ENCODE measurements at places on chromosomes 1 and 21.

DNA sequence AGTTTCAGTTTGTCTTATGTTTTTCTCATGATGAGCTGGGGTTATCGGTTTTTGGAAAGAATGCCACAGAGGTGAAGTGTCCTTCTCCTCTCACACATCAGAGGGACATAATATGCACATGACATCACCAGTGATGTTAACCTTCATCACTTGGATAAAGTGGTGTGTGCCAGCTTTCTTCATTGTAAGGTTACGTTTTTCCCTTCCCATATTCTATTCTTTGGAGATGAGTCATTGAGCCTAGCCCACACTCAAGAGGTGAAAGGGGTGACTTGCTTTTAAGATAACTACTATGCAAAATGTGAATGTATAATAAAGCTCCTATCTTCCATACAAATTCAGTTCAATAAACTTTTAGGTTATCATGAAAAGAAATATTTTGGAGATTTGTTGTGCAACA lies 36.7 kb upstream of the MAGI3 start:
- no peak for DNase-seq

DNA sequence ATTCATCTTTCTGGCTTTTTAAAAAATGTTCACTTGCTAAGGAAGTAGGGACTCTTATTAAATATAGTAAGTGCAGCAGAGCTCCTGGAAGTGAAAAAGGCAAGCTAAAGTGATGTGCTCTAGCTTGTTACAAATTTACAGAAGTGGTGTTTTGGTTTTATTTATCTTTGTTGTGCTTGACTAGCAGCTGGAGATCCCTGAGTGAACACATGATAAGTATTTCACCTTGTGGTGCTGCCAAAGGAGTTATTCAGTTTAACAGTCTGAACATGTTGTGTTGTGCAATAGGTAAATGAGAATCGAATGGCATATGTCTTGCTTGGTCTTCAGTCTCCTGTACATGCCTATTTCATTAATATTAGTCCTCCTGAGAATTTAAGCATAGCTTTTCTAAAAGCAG lies 315.7 kb downstream of the TPR start:
- DNase-seq: no peak

GRCh38 chr1:9510130-9510529 lies 29.1 kb upstream of the SLC25A33 start:
- no peak for DNase-seq

DNA sequence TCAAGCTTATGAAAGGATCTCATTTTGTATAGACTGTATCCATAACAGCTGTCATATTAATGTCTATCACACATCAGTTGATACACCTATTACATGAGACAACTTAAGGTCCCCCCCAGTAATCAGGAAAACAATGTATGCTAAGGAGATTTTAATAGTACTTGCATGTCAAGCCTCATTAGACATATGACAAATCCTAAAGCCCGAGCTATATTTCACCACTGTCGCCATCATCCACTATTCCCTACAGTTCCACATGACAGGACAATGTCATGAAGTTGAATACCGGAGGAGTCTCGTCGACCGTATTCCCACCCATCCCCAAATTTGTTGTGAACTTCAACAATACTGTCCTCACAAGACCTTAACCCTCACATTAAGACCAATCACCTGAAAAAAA lies 3.4 kb downstream of the HMGN1 start:
- no peak for DNase-seq

DNA sequence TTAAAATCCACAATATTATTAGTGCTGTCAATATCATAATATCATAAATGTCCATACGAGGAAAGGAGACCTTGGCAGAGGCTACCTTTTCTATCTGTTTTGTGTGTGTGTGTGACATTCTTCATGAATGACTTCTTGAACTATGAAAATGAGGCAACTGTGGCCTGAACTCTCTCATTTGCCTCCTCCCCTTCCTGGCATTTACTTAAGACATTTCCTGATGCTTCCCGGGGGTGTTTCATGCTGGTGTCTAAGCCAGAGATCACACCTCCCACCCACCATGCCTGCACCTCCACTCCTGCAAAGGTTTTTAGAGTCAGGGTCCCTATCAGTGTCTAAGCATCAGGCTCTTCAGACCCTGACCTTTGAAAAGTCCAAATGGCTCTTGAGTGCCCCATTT lies 420.9 kb downstream of the KIF26B start:
- no peak for DNase-seq

GRCh38 chr1:9418851-9419250 lies 120.4 kb upstream of the SLC25A33 start:
- no peak for DNase-seq

DNA sequence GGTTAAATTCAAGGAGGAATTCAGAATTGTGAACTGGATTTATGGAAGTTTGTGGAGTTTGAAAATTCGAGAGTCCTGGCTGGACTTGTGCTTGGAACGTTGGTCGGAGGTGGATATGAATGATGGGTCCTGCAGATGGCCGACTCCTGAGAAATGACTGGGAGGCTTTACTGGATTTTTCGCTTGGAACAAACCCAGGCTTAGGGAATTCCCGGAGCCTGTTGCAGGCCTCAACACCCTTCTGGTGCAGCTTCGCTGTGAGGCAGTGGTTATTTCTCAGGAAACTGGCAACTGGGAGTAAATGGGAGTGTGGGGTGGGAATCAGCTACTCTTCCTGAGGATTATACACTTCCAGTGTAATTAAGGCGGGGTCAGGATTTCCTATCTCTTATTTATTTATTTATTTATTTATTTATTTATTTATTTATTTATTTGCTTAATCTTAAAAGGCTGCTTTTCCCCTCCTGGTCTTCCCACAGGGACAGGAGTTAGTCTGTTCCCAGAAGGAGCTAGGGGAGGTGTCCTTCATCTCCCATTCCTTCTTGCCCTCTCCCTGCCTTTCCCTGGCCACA lies 21.1 kb downstream of the MAPKAPK2 start:
- DNase-seq: no peak

- no peak for DNase-seq
Observed at GRCh38 chr1:94686882-94687281, 133.3 kb upstream of the SLC44A3 start.

DNA sequence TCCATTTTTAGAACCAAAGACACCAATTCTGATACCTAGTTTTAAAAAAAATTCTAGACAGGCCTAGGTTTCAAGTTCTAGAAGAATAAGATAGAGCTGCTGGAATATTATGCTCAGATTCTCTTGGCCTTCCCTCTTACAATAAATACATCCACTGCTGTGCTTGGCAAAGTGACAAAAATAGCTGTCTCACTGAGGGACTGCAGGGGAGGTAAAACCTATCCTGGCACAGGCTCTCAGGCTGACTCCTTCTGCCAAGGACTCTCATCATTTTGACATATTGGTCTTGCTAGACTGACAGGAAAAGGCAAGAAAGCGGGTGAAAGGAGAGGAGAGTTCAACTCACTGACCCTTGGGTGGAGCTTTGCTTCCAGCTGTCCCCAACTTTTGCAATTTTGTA lies 197.0 kb upstream of the LHX8 start:
- DNase-seq: no peak
